ENCODE measurements at places on chromosomes 1 and 21.

- no peak for DNase-seq
These were observed 53.6 kb upstream of the CTPS1 start for GRCh38 chr1:40925834-40926410.

DNA sequence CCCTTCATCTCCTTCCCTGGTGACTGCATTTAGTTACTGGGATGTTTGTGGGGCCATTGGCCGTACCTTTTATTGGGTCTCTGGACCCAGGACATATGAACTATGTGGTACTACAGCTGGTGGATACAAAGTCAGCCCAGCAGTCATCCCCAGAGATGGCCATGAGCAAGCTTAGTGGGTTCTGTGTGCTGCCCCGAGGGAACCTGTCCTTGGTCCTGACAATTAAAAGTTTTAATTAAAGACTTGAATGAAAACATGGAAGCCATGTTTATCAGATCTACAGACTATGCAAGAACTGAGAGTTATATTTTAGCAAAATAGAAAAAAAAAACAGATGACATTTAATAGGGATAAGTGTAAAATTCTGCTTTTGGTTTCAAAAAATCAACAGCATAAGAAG lies 2.8 kb upstream of the NES start:
- DNase-seq: no peak

- DNase-seq: no peak
These were observed 39.5 kb upstream of the MYOCOS start for GRCh38 chr1:171582589-171582988.

DNA sequence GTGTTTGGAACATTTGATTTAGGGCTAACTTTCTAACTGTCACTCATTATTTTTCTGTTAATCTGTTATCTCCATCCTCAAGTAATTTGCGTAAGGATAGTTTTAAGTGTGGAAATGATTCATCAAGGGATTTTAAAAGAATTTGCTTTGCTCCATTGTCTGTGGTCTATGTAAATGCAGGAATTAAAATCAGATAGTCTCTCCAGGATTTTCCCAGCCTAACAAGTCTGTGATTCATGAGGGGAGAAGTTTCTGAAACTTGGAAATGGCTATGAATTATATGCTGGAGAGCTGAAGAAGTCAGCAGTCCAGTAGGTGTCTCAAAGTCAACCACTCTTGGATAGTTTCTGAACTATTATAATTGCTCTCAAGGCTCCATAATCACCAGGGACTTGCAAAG lies 264.5 kb downstream of the MRPL39 start:
- DNase-seq: no peak

DNA sequence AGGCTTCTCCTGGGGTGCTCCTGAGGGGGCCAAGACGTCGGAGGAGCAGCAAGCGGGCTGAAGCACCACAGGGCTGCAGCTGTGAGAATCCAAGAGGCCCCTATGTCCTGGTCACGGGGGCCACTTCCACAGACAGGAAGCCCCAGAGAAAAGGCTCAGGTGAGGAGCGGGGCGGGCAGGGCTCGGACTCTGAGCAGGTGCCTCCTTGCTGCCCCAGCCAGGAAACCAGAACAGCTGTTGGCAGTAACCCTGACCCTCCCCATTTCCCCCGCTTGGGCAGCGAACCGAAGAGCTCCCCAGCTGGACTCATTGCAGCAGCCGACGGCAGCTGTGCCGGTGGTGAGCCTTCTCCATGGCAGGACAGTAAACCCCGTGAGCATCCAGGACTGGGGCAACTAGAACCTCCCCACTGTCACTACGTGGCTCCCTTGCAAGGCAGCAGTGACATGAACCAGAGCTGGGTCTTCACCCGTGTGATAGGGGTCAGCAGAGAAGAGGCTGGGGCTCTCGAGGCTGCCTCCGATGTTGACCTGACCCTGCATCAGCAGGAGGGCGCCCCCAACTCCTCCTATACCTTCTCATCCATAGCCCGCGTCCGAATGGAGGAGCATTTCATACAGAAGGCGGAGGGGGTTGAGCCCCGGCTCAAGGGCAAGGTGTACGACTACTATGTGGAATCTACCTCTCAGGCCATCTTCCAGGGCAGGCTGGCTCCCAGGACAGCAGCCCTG lies 625 bp downstream of the KLHDC7A start:
- no peak for DNase-seq

- no peak for DNase-seq
These were observed 3.9 kb downstream of the DENND1B start for GRCh38 chr1:197771386-197771785.

DNA sequence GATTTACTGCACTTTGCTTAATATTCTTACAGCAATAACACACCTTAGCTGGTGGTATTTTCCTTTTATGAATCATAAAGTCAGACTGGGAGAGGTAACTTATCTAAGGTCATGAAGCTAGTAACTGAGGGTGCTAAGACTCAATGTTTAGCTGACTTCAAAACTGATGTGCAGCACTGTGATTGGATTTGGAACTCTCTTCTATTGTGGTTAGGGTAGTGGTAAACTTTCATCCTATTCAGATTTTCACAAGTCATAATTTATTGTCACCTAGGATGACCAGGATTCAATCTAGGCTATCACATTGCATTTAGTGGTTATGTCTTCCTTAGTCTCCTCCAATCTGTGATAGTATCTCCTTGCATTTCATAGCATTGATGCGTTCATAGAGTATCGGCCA lies 18.9 kb downstream of the EPB41 start:
- no peak for DNase-seq

- no peak for DNase-seq
These were observed 21.8 kb upstream of the FBXO28 start for GRCh38 chr1:224092111-224092510.

DNA sequence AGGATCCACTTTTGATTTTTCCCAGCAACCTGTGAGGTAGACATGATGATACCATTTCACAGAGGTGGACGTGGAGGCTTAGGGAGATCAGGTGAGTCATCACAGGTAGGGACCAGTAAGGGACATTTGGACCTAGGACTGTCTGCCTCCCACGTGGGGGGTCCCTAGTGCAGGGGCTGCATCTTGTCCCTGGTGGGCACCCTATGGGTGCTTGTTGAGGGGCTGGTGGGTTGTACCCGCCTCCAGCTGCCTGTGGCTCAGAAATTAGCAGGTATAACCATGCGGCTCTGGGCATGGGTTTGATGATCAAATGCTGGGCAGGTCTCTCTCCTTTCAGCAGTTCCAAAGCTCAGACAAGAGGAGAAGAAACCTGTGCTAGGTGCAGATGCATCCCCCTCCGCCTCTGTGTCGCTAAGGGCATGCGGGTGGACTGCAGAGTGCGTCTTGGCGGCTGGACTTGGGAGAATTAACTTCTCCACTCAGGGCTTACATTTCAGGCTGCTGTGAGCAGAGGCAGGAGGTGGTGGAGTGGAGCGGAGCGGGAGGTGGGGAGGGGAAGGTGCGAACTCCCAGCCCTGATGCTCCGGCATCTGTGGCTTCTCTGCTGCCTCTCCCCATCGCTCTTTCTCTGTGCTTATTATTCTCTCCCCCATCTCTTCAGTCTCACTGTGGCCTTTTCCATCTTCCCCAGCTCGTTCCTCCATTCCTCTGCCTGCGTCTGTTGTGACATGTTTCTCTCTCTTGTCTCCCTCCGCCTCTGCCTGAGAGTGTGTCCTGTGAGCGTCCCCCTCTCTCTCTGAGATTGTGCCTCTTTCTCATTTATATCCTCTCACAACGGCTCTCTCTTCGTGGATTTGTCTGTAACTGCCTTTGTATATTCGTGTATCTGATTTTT lies 146.8 kb downstream of the PTPRU start:
- no peak for DNase-seq

DNA sequence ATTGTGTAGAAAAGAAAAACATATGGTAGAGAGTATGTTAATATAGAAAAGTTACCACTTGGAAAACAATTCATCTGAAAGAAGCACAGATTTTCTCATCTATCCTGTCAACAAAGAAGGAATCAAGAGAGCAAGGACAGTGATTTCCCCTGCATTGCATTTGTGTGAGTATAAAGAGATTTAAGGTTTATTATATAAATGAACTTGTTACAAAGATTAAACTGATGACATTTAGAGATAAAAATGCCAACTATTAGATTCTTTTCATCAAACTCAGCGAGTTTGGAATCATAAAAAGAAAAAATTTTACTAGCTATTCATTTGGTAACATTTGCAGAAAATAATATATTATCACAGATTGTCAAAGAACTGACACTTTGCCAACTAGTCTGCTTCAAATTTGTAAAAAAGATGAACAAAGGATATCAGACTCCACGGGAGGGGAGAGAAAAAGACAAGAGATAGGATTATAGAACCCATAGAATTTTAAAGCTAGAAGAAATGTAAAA lies at the start of gene RGS21:
TSS of gene RGS21 (plus strand) at position 51 of the 509 bp plus-strand sequence. CDS start 26,045 bp downstream, outside the sequence.
- DNase-seq: no peak

DNA sequence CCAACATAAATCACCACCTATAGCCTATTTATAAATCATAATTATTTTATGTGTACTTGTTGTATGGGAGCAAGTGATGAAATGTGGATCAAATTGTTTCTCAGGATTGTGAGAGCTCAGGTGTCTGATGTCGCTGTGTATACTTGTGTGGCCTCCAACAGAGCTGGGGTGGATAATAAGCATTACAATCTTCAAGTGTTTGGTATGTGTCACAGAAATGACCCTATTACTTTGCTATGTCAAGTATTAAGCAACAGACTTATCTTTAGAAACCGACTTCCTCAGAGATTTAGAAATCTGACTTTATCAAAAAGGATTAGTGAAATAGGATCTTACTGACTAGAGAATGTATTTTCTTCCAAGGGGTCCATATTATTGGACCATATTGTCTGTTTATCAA lies 280.9 kb downstream of the TPR start:
- DNase-seq: no peak

DNA sequence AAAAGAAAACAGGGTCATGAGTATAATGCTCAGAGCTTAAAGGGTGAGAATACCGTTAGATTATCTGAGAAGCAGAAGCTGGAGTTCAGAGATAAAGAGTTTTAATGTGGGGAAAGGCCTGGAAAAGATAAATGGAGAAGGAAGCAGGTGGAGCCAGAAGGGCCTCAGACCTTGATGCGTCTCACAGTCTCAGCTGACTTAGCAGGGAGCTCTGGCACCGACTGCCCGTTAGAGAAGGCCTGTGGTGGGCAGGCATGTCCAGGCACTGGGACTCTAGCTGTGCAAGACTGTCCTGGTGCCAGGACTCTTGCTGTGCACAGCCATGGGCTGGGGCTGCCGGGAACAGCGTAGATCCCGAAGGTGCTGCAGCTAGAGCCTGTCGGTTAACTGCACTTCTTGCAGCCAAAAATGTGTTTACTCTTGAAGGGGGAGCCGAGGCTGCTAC lies 3.8 kb upstream of the SLAMF9 start:
- no peak for DNase-seq

DNA sequence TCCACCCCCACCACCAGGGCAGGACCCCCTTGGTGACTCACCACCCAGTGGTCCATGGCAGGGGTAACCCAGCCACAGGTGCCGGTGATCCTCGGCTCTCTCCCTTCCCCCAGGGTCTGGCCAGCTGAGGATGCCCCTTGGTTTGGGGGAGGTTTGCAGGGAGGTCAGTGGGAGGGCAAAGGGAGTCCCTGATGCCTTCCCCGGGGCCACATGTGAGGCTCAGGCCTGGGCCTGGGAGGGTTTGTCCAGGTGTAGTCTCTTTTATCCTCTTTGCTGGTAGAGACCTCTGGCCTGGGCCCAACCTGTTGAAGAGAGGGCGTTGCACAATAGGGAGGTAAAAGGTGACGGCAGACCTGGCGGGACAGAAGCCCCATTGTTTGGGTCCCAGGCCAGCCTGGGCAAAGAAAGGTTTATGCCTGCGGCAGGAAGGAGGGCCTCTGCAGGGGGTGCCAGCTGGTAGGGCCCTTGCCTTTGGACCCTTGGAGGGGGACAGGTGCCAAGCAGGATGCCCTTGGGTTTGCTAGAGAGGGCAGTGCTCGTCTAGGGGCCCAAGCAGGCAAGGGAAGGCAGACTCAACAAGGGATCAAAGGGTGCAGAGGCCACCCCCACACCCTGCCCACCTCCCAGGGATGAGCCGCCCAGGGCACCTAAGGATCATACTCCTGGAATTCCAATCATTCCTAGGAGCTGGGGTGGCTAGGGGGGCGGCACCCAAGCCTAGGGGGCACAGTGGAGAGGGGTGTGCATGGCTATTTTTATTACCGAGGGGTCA lies 760 bp upstream of the TINAGL1 start:
- no peak for DNase-seq

GRCh38 chr1:44677201-44677766 lies 2.8 kb downstream of the ARMH1 start:
- no peak for DNase-seq

DNA sequence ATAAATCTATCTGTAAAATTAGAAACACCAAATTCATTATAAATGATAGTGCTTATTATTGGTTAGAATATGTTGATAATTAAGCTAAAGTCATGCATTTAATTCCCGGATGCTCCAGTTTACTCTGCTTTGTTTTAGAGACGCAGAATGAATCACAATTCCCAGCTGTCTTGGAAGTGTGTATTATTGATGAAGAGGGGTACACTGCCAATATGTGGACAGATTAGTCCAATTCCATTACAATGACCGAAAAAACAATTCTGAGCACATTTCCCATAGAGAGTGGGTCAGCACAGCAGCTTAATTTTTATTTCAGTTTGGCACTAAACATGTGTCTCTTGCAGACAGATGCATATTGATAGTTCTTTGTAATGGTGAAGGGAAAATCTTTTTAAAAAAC lies 146.7 kb downstream of the KCNT2 start:
- DNase-seq: no peak

GRCh38 chr1:203325026-203325417 lies 19.7 kb downstream of the BTG2 start:
- no peak for DNase-seq

GRCh38 chr1:40423951-40424618 lies 26.2 kb upstream of the ZFP69B start:
- no peak for DNase-seq

DNA sequence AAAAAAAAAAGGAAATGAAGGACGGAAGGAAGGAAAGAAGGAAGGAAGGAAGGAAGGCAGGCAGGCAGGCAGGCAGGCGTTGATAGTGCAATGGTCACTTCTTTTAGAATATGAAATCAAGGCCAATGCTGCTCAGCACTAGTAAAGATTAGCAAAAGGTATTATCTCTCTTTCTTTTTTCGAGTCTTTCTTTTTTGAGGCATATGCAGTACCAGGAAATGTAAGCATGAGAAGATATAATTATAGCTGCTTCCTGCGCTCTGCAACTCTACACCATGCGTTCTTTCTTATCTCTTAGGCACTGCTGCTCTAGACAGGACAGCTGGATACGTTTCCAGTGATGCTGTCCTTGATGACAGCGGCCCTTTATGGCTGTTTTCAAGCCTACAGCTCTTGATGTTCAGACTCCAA lies 1512.5 kb upstream of the B3GALT2 start:
- DNase-seq: no peak
